PC-9 (cell line): ENCODE measurements at places on chromosomes 11 and 22. TPM values are rescaled to one million over a fixed set of nuclear protein-coding genes. Genes with fewer than 3 reads are reported as not detected.

DNA sequence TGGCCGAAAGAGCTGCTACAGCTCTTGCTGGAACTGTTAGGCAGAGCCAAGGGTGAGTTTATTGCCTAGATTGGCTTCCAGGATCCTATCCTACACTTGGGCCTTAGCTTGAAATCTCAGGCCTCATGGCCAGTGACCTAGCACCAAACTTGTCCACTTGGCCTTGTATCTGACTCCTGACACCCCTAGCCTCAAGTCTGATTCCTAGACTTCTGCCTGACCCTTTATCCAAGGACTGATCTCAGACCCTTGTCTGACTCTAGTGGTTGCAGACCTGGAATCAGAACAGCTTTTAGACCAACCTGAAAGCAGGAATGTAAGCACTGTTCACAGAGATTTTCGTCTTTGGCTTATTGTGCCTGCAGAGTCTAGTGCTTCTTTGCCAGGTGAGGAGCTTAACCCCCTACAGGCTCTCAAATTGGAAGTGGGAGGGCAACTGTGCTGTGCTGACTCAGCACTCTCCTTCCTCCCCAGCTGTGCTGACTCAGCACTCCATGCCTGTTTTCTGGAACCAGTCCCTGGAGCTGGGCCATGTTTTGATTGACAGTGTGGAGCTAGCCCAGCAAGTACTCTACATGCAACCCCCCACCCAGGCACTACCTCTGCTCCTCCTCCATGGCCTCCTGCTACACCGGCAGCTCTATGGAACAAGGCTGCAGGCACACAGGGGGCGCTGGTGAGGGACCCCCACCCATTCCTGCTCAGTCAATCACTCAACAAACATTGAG, 35.1 kb downstream of the RRP8 start:
- no peaks in the 10 kb centered on the region for H3K36me3 ChIP-seq
- no peaks in the 10 kb centered on the region for H3K27me3 ChIP-seq
- no peak for DNase-seq
- H3K27ac ChIP-seq = no peak overlapping the region
- H3K4me3 ChIP-seq = no peak overlapping the region

AGBL2 gene
- 13.1 and 21.9 TPM in 2 replicates for total RNA-seq

OR6X1 gene
- total RNA-seq = not detected in 2 replicates

C22orf42 gene
- total RNA-seq = not detected in 2 replicates
